Activated CD4-positive, alpha-beta T cell treated with anti-CD3 and anti-CD28 coated beads for 4 hours (primary cell): ENCODE measurements at places on chromosomes 3 and 15.

- no peak for DNase-seq
Observed at GRCh38 chr3:13954266-13954665, 74.4 kb upstream of the WNT7A start.

- DNase-seq, result no peak
Observed at GRCh38 chr15:35737441-35737840, 191.5 kb upstream of the DPH6 start.

DNA sequence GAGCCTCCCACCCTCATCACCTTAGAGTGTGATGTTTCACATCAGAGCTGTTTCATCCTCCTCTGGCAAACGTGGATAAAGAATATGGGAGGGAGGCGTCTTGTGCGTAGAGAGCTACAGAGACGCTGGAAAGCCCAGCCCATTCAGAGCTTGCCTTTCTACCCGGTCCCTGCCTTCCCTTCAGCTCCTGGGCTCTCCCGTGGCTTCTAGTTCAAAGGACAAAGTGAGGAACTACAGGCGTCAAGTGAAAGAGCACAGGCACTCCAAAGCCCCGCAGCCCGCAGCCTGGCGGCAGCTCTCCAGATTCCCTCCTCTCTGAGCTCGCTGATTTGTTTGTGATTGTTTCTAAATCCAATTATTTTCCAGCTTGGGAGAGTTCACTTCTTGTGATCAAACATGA, 197.1 kb upstream of the IGF1R start:
- no peak for DNase-seq

DNA sequence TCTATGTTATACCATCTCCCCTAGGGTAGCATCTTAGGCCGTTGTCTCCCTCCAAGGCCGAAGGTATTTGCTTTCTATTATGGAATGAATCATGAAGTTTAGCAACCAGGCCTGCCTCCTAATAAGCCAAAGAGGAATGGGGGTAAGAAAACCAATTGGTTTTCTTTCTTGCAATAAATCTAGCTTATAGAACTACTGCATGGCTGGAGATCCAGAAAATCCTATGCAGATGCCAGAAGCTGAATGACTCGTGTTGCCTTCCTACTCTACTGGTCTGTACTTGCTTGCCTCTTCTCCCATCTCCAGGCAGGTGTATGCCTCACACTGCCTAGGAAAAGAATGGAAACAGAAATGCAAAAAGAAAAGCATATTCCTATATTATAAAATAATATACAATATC, 31.1 kb upstream of the IL16 start:
- DNase-seq, result no peak

DNA sequence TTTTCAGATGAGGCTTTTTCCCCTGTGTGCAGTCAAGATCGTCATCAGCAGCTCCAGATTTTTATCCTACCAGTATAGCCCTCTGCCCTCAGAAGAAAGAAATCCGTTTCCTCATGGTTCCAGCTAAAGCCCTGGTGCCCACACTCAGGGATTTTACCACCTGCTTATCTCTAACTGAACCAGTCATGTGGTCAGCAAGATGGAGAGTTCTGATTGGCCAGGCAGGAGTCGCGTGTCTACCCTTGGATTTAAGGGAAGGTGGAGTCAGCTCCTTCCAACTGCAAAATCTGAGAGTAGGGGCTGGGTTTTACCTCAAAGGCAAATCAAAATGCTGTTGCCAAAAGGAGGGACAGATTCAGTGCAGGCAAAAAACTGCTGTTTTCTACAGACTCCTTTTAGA, 135.3 kb downstream of the LRTM1 start:
- DNase-seq, result no peak

- DNase-seq, result no peak
Observed at GRCh38 chr3:1677576-1678156, 421.0 kb upstream of the CNTN4 start.

- DNase-seq, result no peak
Observed at GRCh38 chr15:76976572-76977270, 18.2 kb upstream of the PSTPIP1 start.

- DNase-seq, result no peak
Observed at GRCh38 chr15:96348112-96349027, 17.9 kb downstream of the NR2F2 start.

DNA sequence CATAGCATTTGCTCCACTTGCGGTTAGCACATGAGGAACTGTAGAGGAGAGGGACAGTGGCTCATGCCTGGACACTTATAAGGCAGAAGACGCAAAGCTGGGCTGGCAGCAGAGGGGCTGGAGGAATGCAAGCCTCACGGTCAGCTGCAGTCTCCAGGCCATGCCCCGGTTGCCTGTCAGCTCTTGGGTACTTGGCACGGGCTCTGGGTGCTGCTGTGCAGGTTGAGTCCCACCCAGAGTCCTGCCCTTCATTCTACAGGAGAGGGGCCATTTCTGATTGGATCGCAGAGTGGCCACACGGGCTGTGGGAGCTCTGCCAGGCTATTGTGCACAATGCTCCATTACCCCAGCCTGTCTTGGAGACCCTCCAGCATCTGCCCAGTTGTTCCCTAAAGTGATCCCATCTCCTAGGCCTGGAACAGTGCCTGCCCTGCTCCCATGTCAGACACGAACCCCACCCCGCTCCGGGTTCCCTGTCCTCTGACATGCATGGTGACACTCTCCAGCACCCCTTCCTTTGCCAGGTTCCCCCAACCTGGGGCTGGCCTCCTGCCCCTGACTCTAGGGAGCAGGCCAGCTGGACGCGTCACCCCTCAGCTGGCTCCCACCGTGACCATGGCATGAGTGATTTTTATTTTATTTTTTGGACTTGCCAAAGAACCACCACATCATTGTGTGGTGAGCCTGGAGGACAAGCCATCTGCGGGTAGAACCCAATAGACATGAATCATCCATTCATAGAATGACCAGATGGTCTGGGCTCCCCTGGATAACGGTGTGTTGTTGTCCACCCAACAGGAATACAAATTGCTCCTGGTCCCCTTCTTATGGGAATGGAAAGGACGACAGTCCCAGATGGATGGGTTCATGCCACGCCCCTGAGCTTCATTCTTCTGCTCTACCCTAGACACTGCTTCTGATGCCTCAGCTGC, 51.0 kb upstream of the KLF13 start:
- no peak for DNase-seq

- DNase-seq, result no peak
Observed at GRCh38 chr15:78347586-78348543, 7.7 kb downstream of the CRABP1 start.

- no peak for DNase-seq
Observed at GRCh38 chr15:72564091-72564490, 90.0 kb downstream of the ARIH1 start.

DNA sequence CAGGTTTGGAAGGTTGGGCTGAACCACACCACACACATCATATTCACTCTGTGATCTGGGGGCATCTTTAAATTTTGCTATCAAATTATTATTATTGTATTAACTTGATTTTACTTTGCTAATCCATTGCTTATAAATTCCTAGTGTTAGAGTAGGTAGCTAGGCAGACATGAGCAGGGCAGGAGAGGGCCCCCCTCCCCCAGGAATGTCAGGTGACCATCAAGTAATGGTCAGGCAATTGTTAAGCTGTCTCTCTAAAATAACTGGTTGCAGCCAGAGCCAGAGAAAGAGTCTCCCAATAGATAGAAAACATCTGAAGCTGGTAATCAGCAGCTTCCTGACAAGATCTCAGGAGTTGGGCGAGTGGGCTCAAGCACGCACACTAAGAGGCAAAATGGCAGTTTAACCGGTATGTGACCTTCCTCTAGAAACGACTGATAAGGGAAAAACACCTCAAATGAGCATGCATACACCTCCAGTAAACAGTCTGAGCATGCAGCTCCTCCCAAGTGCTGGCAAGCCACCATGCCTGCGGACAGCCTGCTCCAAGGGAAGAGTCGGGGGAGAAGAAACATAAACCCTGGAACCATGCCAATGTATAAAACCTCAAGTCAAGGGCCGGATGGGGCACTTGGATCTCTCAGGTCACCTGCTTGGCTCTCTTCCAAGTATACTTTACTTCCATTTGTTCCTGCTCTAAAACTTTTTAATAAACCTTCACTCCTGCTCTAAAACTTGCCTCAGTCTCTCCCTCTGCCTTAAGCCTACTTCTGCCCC, 3.1 kb upstream of the CXCR6 start:
- no peak for DNase-seq

DNA sequence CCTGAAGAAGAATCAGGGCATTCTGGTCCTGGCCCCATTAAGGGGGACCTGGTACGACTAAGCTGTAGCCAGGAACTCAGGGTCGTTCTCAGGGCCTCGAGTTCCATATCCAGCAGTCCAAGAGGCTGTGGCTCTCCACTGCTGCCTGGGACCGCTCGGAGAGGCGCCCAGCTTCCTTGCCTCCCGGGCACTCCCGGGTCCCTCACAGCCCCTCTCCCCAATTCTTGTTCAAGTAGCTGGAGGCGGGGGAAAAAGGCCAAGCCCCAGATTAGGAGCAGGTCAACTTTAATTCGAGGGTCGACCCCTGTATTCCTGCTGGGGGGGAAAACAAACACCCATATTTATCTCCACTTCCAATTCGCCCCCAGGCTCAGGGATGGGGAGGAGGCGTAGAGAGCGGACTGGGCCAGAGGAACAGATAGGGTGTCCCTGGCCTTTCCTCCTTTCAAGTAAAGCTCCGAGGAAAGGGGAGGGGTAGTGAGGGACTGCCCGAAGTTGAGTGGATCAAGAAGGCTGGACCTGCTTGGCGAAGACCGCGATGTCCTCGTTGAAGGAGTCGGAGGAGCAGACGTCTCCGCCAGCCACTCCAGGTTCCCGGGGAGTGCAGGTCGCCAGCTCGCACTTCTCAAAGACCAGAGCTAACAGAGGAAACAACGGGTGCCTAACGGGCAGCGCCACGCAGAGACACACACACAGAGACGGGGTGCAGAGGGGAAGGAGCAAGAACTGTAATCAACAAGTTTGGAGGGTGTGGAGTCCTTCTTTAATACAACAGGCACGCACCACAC, 4.4 kb downstream of the MEIS2 start:
- no peak for DNase-seq
